ENCODE measurements at places on chromosomes 2 and 18.

DNA sequence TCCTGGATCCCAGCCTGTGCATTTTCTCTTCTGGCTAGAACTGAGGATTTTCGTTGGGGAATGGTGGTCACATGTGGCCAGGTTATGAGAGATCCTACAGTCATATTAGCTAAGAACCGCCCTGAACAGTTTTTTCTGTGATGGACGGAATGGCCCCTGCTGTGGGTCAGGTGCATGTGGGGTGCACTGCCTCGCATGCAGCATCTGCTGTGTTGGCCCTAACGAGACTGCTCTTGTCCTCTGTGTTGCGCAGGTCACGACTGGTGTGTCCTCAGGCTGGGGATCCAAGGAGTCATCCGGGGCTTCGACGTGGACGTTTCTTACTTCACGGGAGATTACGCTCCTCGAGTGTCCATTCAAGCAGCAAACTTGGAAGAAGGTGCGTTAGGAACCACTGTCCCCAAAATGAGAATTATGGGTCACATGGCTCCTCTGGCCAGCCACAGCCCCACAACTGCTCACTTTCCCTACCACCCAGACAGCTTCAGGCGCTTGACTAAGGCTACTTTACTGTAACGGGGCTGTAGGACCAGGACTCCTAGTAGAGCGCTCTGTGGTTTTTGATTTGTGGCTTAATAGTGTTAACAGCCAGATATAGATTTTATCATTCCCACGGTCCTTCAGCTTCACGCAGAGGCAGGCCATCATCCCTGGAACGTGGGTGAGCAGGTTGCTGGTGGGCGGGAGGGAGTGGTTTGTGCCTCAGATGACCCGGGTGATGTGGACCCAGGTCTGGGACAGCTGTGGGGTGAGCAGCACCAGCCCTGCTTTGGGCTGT is 21.8 kb downstream of the ALLC start:
- no peak for DNase-seq

- DNase-seq, result no peak
Observed at GRCh38 chr2:42125841-42126594, 43.1 kb upstream of the EML4 start.

DNA sequence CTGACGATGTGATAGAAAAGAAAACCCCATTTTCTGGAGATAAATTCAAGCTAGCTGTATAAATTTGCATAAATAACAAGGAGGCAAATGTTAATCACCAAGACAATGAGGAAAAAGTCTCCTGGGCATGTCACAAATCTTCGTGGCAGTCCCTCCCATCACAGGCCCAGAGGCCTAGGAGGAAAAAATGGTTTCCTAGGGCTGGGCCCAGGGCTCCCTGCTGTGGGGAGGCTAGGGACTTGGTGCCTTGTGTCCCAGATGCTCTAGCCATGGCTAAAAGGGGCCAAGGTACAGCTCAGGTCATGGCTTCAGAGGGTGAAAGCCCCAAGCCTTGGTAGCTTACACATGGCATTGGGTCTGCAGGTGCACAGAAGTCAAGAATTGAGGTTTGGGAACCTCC is 134.6 kb downstream of the CABLES1 start:
- no peak for DNase-seq

DNA sequence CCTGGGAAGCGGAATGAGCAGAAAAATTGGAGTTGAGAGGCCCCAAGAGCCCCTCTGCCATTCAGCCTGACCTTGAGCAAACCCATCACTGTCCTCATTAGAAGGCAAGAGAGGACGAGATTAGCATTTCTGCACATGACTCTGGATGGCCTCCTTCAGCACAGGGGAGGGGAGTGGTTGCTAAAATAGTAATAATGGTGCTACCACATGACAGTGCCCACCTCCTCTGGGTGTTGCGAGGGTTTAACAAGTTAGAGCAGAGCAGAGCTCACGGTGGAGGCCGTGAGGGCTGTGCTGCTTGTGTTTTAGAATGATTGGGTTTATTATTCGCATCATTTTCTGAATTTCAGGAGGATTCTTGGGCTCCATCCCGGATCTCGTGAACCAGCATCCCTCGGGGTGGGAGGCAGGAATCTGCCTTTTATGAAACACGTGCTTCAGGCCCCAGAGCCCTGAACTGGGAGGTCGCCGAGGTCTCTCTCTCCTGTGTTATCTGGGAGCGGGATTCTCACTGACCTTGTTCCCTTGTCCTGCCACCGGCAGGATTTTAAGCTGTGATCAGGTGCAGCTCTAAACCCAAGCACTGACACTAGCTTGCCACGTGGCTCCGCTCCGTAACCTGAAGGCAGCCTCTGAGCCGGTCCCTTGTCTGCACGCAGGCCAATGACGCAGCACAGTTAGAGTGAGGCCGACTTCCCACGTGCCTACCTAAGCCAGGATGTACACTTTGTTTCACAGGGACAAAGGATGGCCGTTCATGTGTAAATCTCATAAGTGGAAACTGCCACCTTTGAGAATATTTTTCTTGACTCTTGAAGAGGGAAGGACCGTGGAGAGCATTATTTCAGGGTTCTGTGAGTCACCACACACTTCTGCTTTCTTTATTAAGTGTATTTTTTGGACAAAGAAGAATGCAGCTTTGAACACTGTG is 142.3 kb downstream of the ACOXL start:
- no peak for DNase-seq

- no peak for DNase-seq
Observed at GRCh38 chr2:45736757-45737704, 85.6 kb downstream of the PRKCE start.

DNA sequence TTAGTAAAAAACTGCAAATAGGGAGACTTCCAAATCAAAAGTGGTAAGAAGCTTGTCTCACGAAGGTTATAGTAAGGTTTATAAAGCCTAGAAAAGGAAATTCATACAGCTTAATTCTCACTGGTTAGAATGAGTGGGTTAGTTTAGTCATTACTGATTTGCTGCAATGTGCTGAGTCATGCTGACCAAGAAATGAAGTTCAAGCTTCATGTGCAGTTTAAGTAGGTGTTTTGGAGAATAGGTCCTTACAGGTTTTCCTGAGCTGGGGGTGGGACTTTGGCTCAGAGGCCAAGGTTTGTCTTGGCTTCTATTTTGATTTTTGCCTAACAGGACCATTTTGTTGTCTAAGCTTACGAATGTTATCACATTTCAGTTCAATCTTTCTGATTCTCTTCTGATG is 15.1 kb downstream of the CLIP4 start:
- no peak for DNase-seq

GRCh38 chr2:232367016-232367415 is 11.5 kb upstream of the ALPP start:
- DNase-seq, result no peak

DNA sequence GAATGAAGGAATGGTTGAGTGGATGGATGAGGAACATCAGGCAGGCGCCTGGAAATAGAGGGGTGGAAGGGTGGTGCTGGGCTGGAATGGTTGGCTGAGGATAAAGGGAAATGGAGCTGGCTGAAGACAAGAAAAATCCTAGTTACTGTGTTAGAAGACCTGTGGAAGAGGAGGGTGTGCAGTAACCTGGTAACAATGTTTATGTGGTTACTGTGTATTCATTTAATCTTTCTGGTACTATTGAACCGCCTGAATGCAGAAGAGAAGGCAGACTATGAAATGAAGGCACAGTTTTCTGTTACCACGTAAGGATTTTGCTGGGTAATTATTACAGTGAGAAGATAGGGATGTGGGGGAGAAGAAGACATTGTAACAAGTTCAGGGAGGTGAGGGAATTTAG is 110.3 kb upstream of the MGAT5 start:
- no peak for DNase-seq

DNA sequence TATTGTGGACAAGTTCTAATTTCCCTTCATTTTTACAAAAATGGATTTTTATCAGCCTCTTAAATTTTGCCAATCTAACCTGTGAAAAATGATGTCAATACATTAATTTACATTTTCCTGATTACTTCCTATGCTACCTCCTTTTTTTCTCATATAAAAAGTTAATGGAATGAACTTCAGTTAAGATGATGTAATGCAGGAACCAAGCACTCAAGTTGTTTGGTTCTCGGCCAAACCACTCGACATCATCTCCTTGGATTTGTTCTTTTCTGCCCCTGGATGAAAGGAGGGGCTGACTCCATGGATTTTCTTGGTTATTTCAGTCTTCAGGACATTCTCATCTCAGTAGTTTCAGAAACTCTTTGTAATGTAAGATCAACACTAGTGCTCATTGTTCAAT is 253.1 kb upstream of the NXPH2 start:
- DNase-seq, result no peak

GRCh38 chr2:213934560-213934959 is 476.3 kb upstream of the VWC2L start:
- no peak for DNase-seq

- no peak for DNase-seq
Observed at GRCh38 chr2:102704531-102704930, 57.3 kb upstream of the TMEM182 start.

DNA sequence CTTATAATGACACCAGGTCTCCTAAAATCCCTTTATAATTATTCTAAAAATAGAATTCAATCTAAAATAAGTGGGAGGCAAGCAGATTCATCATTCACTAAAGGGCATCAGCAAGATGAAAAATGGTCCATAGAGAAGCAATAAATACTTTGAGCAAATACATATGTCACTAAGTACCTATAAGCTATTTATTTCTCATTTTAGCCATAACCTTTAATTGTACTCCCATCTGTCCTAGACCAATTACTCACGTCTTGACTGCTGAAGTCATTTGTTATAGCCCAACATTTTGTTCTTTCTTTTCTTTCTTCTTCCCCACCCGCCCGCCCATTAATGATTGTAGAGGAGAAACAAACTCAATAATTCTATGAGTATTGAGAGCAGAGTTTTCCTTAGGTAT is 105.7 kb downstream of the MAP2 start:
- DNase-seq, result no peak

- DNase-seq, result no peak
Observed at GRCh38 chr18:8478968-8479370, 130.3 kb upstream of the RAB12 start.

DNA sequence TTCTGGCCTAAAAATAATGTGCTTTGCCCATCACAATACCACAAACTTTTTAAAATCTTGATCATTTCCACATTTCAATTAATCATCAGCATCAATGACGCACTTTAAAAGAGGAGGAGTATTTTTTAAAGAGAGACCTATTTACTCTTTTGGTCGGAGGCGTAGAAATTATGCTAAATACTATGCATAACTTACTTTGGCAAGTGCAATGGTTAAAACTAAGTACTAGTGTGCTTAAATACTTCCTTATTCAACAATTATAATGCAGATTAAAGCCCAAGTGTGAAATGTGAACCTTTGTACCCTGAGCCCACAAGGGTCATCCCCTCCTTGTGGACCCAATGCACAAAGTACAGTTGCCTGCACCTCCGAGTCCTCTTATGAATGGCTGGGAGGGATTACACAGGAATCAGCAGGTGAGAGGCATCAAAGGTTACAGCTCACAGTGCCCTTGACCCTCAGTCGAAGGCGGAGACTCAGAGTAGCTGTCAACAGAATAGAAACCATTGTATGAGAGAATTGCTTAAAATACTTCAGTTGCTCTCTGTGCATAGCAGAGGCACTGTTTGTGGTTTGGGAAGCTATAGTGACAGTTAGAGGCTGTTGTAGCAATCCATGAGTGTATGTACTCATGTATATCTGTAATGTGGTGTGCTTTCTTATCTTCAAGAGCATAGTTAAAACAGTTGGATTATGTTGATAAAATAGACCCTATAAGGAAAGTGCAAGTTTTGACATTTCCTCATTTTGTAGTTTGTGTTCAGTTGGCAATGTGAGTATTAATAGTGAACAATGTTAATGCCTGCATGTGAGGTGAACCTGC is 151.7 kb upstream of the ITGA4 start:
- no peak for DNase-seq

- no peak for DNase-seq
Observed at GRCh38 chr2:145569108-145569507, 1049.2 kb upstream of the ZEB2 start.

DNA sequence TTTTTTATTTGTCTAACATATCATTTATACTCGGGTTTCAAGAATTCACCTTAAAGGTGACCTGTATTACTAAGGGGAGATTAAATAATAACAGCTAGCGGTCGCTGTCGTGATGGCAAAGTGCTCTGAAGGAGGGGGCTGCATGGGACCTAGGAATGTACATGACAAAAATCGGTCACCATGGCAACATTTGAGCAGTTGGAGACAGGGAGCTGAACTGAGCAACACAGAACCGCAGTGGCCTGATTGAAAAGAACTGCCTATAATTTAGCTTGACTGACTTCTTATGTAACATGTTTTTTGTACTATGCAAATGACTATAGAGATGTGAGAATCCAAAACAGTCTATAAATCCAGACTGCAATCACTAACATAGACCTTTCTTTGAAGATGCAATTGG is 34.3 kb upstream of the EPHA4 start:
- no peak for DNase-seq

DNA sequence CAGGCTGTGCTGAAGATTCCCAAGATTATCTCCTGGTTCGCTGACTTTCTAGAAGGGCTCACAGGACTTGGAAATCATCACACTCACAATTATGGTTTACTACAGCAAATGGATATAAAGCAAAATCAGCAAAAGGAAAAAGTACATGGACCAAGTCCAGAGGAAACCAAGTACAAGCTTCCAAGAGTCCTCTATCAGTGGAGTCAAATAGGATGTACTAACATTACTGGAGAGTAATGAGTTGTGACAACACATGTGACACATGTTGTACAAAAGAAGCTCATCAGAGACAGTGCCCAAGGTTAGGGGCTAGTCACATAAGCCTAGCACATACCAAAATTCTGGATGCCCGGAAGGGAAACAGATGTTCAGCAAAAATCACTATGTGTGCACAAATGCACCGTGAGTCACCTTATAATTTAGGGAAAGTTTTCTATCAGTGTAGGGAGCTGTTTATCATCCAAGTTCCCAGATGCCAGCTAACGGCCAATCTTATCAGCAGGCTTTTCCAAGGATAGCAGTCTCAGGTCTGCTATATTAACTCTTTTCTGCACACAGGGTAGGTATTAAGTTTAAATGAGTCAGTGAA is 9.5 kb downstream of the TMEM237 start:
- no peak for DNase-seq

DNA sequence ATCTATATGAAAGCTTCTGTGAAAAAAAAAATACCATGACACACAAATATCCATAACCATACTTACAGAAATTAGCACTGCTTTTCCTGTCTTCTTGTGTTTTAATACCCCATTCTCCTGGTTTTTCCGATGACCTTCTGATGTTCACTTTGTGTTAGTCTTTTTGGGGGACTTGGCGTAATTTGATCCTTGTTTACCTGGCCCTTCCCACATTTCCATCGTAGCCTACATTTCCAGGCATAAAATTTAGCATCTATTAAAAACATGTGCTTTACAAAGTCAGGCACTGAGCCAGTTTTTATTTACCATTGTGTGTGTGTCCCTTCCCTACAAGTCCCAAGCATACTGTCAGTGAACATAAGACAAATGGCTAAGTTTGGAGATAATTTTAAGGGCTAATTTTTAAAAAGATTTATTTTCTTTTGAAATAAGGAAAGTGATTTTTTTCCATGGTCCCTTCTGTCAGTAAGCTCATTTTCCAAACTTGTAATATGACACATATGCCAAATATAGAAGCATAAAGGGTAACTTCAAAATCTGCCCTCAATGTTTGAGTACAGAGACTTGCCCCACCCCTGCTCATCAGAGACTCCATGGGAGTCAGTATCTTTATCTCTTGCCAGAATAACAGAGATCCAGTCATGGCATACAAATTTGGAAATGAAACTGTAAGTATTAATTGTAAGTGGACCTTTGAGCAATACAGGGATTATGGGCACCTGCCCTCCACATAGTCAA is 27.3 kb downstream of the SESTD1 start:
- no peak for DNase-seq

All from effector memory CD4-positive, alpha-beta T cell (primary cell).